ENCODE measurements at places on chromosomes 12 and 14.

- no peak for DNase-seq
Observed at GRCh38 chr12:19946550-19946949, 421.8 kb upstream of the PDE3A start.

DNA sequence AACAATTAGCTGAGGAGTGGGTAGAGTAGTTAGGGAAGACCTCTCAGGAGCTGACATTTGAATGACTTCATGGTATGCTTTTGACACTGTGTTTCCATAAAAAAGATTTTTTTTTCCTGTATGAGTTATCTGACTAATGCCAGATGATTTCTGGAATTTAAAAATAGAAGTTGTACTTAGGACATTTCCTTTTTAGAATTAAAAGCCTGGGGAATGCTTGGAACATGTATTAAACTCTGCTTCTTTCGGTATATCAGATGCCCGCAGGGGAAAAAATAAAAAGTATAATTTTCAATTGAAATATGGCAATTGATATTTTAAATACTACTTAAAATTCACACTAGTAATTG is 41.1 kb downstream of the BRMS1L start:
- DNase-seq, result no peak

DNA sequence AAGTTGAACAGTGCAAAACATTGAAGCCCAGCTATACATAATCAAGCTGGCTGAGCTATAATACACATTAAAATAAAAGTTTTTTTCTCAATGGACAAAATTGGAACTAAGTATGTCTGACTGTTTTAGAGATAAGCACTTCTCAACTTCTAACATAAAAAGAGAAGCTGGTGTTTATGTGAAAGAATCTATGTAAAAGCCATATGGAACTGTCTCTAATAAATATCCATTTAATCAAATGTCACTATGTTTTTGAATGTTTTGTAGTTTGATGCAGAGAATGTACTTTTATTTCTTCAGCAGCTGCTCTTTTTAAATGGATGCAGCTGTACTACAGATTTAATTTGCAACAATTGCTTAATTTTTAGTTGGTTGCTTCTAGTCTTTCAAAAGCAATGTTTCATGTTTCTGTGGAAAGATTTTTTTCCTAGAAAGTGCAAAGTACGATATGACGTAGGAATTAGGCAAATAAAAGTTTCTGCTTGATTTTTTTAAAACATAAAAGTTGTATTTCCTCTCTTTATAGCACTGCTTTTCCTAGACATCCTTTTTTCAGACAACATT is 114.2 kb downstream of the PDE3A start:
- DNase-seq, result no peak

- no peak for DNase-seq
Observed at GRCh38 chr12:48807981-48808380, 10.3 kb upstream of the CACNB3 start.

DNA sequence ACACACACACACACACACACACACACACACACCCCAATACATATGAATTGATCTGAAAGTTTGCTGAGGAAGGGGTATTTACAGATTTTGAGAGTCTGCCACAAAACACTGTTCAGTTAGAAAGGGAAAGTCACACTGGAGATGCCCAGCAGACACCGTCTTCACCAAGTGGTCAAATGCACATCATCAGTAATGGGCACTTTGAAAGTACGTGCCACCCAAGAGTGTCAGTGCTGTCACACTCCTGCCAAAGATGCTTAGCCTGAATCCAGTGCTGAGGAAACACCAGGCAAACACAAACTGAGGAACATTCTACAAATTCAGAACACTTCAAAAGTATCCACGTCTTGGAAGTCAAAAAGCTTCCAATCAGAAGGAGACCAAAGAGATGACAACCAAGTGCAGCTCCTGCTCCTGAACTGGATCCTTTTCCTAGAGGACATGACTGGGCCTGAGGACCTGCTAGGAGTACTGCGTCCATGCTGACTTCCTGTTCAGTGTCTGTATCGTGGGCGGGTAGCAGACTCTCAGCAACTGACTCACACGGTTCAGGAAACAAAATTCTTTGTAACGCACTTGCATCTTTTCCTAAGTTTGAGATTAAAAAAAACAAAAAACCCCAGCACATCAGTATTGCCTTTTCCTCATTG is 18.6 kb downstream of the PSMC1 start:
- no peak for DNase-seq

DNA sequence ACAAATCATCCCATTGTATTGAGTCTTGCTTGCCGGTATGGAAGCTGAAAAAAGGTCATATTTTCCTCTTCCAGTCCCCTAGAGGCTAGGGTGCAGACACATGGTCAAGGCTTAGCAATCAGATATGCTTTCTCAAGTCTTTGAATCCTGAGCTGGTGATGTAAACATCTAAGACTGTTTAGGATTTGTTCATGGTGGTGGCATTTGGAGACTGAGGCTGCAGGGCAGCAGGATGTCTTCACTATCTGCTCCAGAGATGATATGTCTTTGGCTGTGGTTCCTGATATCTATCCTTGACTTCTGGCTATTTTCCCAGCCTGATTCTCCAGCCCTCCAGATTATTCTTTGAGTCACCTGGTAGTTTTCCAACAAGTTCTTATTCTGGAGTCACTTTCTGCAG is 50.5 kb upstream of the DACT1 start:
- DNase-seq, result no peak

DNA sequence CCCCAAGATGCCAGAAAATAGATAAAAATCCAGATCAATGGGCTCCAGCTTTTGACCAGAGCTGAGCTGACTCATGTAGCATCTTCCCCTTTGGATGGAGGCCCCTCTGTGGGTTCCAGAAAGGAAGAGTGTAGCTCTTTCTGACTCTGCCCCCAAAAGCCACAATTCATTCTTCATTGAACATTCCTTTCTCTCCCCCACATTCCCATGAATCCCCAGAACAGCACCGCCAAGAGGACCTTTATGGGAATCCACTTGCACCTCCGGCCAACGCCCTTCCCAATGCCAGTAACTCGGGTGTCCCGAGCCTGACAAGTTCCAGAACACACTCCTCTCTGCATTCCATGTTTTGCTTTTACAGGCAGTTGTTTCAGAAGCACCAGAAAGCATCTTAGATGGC is 210.6 kb upstream of the DIO3 start:
- no peak for DNase-seq

GRCh38 chr14:74951443-74952179 is 3.8 kb downstream of the PGF start:
- DNase-seq, result no peak

- DNase-seq, result no peak
Observed at GRCh38 chr14:90911121-90911520, 94.9 kb upstream of the TTC7B start.

DNA sequence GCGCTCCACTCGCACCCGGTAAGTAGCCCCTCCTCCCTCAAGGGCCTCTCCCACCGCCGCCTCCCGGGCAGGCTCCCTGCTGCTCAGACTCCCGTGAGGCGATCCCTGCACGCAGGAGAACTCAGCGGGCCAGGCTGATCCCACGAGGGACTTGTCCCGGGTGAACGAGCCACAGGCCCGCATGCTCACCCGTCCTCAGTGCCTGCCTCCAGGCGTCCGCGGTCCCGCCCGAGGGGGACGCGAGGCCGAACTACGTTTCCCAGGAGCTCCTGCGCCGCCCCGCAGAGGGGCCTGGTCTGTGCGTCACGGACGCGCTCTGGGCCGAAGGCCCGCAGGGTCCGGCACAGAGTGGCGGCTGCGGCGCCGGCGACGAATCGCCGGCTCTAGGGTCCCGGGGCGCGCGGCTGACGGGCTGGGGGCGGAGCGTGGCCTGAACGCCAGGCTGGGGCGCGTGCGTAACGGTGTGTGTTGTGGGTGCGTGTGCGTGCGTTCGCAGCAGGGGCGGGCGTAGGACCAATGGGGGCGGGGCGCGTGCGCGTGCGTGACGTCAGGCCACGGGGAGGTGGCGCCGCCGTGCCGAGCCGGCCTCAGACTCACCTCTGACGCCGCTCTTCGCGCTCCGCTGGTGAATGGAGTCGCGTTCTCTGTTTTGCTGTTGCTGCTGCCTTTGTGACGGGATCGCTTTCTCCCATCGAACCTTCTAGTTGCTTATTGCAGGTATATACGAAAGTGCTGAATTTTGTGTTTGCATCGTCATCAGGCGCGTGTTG is at the start of the genes ZNF10 and ZNF891:
ZNF10 (plus strand) TSS at position 590 of the 770 bp plus-strand sequence. CDS start 13,866 bp downstream, outside the sequence.
ZNF891 (minus strand) TSS at position 237 of the 770 bp plus-strand sequence. CDS start 8,356 bp downstream, outside the sequence.
- DNase-seq, result peak; percentile 93

DNA sequence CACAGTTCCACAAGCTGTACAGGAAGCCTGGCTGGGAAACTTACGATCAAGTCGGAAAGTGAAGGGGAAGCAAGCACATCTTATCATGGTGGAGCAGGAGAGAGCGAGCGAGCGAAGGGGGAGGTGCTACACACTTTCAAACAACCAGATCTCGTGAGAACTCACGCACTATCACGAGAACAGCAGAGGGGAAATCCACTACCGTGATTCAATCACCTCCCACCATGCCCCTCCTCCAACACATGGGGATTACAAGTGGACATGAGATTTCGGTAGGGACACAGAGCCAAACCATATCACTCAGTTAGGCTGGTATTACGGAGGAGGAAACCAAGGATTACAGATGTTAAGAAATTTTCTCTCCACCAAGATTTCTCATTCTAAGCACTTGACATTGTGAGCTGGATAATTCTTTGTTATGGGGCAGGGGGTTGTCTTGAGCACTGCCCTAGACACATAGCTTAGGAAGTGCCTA is 262.0 kb upstream of the G2E3 start:
- DNase-seq, result no peak

DNA sequence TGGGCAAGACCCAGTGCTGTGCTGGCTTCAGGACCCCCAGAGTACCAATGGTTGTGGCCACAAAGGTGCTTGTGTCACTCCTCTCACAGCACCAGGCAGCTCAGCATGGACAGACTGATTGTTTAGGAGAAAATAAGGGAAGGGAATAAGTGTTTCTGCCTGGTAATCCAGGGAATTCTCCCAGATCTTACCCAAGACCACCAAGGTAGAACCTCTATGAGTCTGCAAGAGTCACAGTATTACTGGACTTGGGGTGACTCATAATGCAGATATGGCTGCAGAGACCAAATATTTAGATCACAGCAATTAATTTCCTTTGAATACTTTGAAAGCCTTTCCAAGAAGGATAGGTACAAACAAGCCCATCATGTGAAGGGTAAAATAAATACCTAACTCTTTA is 1178.3 kb upstream of the FLRT2 start:
- DNase-seq, result no peak

- DNase-seq, result no peak
Observed at GRCh38 chr12:58470266-58471010, 449.9 kb downstream of the LRIG3 start.

DNA sequence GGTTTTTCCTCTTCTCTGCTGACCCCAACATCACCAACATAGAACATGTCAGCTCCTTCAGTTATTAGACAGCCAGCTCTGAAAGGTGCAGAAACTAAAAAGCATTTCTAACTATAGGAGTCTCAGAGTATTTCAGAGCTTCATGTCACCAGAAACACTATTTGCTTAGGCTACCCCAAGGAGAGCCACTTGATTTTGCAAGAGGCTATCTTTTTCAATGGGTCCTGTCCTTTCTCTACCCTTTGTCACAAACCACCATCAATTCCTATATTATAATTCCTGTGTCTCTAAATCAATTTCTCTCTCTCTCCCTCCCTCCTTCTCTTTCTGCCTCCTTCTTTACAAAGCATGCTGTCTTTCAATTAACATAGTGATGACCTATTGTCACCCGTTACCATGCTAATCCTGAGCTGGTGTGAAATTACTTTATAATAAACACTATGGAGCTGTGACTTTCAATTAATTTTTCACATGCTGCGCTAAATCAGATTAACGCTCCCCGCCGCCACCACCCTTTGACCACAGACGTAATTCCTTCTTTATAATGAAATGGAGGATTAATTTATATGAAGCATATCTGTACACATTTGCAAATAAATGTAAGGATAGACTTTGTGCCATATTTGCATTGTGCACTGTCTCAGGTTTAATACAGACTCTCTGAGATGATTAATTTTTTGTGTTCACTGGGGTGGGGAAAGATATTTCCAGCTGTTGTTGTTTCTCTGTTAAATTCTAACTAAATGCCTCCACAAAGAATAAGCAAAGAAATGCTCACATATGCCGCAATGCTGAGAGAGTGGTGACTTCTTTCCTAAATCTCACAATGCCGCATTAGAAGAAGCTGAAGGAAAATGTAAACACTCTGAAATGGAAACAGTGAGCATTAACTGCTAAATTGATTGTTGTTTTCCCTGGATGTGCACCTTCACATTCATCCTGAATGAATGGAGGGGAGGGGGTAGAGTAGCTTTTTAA is 418.6 kb downstream of the PDZRN4 start:
- no peak for DNase-seq

DNA sequence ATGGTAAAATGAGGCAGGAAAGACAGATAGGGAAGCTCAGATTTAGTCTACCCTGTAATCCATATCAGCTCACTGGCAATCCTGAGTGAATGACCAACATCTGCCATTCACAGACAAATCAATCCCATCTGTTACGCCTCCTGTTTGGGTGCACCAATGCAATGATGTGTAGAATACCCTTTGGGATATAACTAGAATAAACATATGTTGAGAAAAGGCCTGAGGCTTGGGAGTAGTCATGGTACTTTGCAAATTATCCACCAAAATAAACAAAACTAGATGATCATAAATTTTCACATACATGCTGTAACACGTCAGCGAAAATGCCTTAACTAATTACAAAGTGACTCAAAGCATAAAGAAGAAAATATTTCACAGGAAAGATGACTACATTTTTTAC is 78.8 kb downstream of the KCNC2 start:
- no peak for DNase-seq

GRCh38 chr14:69331206-69331605 is 66.9 kb downstream of the ERH start:
- no peak for DNase-seq

DNA sequence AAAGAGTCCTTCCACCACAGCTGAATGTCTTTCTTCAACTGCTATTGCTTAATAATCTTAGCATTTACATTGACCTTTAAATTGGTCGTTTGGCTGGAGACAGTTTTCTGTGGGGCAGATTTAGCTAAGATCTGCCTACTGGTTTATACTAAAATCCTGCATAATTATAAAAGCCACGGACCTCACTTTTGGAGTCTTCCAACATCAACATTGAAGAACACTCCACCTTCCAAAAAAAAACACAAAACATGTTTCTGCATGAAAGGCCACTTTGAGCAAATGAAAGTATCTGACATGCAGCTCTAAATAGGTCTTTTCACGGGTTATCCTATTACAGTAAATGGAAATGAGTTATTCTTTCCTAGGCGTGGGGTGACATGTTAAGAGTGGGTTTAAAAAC is 57.0 kb upstream of the KRR1 start:
- no peak for DNase-seq

- DNase-seq, result no peak
Observed at GRCh38 chr12:76384560-76384959, 36.3 kb upstream of the BBS10 start.

GRCh38 chr12:1809591-1810190 is 10.7 kb upstream of the LRTM2 start:
- no peak for DNase-seq
